ENCODE measurements at places on chromosomes 1 and 21.

- peak; percentile 20 for DNase-seq
Measured at GRCh38 chr1:91883470-91883869, 2.5 kb downstream of the TGFBR3 start.

- DNase-seq = no peak
Measured at GRCh38 chr1:205715628-205716027, 34.4 kb downstream of the NUCKS1 start.

GRCh38 chr1:107777664-107778047 lies 187.3 kb downstream of the VAV3 start:
- DNase-seq = no peak

- DNase-seq = no peak
Measured at GRCh38 chr1:205704903-205705302, 24.6 kb upstream of the SLC45A3 start.

DNA sequence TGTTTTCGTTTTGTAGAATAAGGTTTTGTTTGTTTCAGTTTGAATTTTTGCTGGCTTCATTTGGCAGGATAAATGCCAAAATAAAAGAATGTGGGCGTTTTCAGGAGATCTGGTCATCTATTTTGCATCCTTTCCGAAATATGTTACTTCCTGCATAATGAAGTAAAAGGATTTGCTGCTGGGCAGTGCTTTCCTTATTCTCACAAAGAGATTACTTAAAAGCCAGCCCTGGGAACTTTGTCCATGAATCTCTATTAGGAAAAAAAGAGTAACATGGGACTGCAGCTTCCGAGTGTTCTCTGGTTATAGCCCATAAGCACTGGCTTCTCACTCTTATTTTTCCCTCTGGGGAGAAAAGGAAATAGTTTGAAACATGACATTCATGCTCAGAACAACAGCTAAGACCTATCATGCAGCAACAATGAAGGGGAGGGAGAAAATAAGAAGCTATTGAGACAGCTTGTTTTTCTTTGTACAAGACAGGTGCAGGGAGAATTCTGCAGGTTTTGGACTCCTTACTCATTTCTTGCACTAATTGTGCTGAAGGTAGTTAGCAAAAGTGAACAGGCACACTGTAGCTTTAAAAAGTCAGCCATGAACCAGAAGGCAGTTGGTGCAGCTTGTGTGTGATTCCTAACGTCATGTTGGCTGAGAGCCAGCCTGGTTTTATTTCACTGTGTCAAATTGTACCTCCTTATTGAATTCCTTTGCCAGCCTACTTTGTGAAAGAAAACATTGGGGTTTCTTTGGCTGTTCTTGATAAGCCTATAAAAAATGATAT lies at the start of gene SAMD13:
SAMD13 (plus strand) TSS at position 705 of the 781 bp plus-strand sequence. CDS start 1,527 bp downstream, outside the sequence.
- DNase-seq = peak; percentile 76

- DNase-seq = no peak
Measured at GRCh38 chr1:161374373-161374772, 6.7 kb upstream of the CFAP126 start.

DNA sequence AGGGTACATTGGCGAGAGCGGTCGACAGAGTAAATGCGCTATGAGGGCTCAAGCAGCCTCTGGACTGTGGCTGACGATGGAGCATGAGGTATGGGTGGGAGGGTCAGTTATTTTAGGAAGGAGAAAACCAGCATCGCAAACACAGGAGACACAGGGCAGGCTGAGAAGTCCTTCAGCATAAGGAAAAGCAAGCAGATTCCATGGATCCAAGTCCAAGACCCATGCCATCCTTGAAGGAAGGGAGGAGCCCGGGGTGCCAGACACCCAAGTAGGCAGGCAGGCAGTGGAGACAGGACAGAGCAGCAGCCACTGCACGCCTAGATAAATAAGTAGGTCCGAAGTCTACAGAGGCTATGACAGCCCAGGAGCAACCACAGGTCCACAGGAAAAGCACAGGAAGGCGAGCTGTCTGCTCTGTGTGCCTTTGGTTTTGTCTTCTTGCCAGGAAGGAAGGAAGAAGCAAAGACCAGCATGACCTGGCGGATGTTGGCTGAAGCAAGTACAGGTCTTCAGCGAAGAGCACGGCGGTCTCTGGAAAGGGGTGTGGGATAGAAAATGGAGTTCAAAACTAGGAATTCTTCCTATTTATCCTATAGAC lies 76.4 kb upstream of the SLC45A1 start:
- DNase-seq = no peak

DNA sequence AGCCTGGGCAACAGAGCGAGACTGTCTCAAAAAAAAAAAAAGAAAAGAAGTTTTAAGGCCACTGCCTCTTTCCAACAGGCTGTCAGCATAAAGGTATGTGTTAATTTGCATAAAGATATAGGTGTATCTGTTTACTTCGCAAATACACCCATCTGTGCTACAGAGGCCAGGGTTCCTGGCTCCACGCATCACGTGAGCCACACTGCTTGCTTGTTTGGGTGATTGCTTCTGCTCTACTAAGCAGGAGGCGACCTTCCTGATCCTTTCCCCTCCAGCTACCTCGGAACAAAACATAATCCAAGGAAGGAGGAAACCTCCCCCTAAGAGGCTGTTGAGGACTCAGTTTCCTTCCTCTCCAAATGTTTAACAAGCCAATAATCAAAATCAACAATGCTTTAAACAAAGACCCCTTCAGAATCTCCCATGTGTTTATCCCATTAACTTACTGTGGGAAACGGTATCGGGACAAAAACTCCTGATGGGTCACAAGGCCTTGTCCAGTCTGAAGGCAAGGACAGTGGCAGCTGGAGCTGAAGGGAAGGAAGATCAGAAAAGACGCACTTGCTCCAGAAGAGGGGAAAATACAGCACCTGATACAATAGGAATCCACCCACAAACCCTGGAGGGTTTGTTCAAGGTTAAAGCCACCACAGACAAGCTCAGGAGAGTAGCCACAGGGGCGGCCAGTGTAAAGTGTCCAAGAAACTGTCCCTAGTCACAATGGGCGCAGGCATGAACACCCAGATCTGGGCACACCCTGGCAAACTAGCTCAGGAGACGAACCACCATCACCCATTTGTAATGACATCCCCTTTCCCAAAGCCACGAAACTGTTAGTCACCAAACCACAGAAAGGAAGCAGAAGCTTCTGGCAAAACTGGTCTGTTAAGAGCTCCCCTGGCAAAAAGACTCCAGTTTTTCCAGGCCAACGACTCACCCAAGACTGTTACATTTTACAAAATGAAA lies 17.2 kb downstream of the CTNNBIP1 start:
- no peak for DNase-seq

DNA sequence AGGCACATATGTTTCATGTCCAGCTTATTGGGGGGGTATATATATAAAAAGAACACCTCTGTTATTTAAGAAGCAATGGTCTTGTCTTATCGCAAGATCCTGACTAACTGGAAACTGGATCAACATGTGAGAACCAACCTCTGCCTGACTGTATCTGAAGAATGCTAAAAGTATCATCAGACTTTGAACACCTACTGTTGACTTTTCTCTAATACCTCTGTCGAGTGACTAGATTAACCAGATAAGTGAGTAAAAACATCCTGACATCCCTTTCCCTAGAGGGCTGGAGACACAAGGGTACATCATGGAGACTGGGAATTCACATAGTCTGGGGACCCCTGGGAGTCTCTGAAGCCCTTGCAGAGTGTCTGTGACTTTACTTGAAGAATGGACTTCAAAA lies 26.3 kb upstream of the PIGC start:
- no peak for DNase-seq

- DNase-seq = no peak
Measured at GRCh38 chr1:185786524-185786923, 52.3 kb downstream of the HMCN1 start.

DNA sequence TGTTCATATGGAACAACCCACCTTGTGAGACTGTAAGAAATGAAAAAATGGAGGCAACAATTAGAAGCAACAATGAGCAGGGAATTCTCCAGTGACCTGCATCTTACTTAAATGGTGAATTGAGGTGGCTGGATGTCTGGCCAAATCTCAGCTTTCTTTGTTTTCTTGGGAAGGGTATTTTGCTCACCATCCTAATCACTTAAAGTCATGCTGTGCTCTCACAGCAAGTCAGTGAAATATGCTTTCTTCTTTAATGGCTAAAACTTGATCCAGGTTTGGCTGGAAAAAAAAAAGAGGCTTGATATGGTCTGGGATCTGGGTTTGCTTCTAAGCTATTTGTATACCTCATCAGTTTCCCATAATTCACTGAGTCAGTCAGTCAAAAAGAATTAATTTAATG lies 124.8 kb downstream of the ESRRG start:
- no peak for DNase-seq

DNA sequence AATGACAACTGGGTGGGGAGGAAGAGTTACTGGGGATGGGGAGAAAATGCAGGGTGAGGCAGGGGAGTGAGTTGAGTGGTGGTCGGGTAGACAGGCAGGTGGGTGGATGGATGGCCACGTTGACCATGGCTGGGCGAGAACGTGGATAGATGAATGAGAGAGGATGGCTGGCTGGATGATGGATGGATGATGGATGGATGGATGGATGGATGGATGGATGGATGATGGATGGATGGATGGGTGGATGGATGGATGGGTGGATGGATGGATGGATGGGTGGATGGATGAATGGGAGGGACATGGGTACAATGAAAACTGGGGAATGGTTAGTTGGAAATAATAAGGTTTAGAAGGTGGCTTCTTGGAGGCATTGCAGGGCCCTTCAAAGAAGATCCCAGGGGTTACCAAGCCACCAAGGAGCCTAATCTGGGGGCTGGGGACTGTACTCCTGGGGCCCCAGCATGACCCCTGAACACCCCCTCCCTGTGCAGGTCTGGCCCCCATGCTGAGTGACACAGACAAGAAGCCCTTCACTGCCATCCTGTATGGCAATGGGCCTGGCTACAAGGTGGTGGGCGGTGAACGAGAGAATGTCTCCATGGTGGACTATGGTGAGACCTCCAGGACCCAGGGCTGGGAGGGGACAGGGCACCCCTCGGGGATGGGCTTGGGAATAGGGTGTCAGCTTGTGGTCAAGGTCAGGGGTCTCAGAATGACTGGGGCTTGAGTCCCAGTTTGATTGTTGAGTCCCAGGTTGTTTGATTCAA lies 67.0 kb downstream of the ALPL start:
- DNase-seq = no peak

- no peak for DNase-seq
Measured at GRCh38 chr1:2847086-2847985, 45.8 kb upstream of the TTC34 start.

GRCh38 chr1:200323856-200324400 lies 85.9 kb downstream of the ZNF281 start:
- DNase-seq = no peak

DNA sequence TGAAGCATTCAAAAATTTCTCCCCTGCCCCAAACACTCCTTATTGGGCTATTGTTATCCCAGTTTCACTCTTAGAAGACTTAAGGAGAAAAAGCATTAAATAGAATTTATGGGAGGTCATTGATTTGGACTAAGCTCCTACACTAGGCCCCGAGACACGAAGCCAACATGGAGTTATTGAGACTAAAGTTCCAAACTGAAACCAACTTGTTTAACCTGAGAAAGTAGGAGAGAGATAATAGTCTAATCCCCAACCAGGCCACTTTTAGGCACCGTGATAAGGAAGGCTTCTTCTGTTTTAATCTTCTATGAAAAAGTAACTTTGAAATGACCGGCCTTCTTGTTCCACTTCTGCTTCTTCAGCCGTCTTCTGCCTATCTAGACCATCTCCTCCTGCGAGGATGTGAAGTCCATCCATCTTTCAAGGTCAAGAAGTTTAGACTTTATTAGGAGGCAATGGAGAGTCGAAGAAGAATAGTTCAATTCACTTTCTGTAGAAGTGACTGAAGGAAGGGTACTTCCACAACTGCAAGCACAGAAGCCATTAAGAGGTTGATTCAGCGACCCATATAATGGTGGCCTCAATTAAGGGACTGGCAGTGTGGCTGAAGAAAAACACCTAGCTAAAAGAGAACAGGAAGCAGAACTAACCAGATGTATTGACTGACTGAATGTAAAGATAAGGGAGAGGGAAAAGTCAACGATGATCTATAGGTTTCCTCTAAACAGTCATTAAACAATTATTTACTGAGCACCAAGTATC lies 428.8 kb downstream of the SMYD3 start:
- no peak for DNase-seq

- DNase-seq = no peak
Measured at GRCh38 chr1:202821467-202821866, 10.7 kb downstream of the PCAT6 start.

- no peak for DNase-seq
Measured at GRCh38 chr1:41608211-41608610, 123.7 kb upstream of the EDN2 start.

DNA sequence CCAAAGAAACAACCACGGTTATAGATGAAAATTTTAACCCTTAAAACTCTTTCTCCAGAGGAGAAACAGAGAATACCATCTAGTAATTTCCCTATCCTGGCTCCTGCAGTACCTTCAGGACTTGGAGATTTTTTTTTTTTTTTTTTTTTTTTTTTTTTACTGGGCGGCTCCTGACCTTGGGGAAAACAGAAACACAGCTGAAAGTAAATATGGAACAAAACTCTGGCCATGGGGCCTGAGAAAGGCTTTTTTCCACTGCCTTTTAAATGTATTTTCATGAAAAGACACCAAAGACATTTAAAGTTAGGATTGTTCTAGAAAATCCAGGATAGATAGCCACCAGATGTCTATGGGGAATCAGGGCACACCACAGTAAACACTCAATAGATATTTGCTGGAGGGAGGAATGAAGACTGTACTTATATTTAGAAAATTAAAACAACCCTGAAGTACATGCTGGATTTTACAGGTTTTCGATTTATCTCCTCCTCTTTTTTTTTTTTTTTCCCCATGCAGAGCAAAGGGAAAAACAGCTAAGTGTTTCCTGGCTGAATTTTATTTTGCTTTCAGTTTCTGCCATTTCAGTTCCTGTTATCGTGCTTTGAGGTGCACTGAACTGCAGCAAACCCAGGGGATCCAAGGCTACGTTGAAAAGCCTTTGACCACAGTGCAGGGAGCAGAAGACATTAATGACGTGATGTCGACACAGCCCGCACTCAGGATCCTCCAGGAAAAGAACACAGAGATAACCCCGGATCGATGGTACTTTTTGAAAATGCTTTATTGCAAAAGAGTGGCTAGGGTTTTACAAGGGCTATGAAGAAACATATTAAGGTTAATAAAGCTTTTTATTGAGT lies 35.7 kb upstream of the CNN3 start:
- DNase-seq = peak; percentile 40

- no peak for DNase-seq
Measured at GRCh38 chr1:15337656-15338402, 71.9 kb upstream of the EFHD2 start.

GRCh38 chr1:115475252-115475651 lies 137.2 kb upstream of the NGF start:
- no peak for DNase-seq

- no peak for DNase-seq
Measured at GRCh38 chr1:222461941-222462340, 86.0 kb downstream of the HHIPL2 start.

DNA sequence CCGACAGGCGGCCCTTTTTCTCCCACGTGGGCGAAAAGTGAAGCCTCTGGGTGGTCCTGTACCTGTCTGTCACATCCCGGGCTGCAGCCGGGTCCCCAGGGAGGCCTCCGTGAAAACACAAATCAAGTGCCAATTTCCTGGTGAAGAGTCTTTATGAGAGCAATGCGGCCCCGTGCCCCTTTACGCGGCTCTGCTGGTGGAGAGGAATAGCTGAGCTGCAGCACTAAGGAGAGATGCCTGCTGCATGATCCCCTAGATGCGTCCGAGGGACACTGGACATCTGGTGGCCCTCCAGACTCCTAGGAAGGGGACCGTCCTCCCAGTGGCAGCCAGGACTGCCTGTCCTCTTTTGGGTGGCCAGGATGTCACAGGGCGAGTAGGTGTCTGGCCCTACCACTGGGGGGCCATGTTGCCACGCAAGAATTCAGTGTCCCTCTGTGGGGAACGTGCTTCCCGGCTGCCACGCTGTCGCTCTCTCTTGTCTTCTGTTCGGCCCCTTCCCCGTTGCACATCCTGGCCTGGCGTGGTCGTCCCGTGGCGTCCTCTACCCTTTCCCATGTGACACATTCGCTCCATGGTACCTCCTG lies 38.7 kb downstream of the COL18A1 start:
- DNase-seq = peak; percentile 22
